Activated naive CD4-positive, alpha-beta T cell treated with anti-CD3 and anti-CD28 coated beads for 36 hours (primary cell): ENCODE measurements at places on chromosomes 16 and 17.

GRCh38 chr16:66264311-66265047, 102.0 kb upstream of the CDH5 start:
- no peak for DNase-seq
- peaks cover 29% of the 10 kb centered on the region for H3K27me3 ChIP-seq
- H3K36me3 ChIP-seq = no peaks in the 10 kb centered on the region
- no peak overlapping the region for H3K4me3 ChIP-seq

DNA sequence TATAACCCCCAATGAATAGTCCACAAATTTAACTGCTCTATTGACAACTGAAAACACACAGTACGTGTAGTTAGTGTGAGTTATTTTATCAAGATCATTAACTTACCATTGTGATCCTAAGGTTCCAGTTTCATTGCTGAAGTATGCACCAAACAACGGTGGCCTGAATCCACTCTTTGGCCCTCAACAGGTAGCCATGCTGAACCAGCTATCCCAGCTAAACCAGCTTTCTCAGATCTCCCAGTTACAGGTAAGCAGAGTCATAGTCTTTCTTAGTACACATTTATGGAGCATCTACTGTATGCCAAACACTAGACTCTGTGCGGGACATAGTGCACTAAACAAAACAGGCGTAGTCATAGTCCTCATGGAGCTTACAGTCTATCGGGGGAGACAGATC, 40.3 kb upstream of the SLC5A11 start:
- H3K4me1 ChIP-seq = no peaks in the 10 kb centered on the region
- H3K27ac ChIP-seq = no peak overlapping the region
- H3K27me3 ChIP-seq = no peaks in the 10 kb centered on the region
- no peak for DNase-seq
- peaks cover 47% of the 10 kb centered on the region for H3K36me3 ChIP-seq

GRCh38 chr17:78672871-78673371, 95.7 kb upstream of the DNAH17 start:
- no peak for DNase-seq
- no peaks in the 10 kb centered on the region for H3K27me3 ChIP-seq
- H3K36me3 ChIP-seq = peaks cover 16% of the 10 kb centered on the region
- H3K4me1 ChIP-seq = no peaks in the 10 kb centered on the region
- H3K27ac ChIP-seq = peak overlapping the region; percentile 2

- no peaks in the 10 kb centered on the region for H3K27me3 ChIP-seq
- DNase-seq = no peak
- no peak overlapping the region for H3K4me3 ChIP-seq
- H3K27ac ChIP-seq = no peak overlapping the region
Observed at GRCh38 chr17:71899317-71899716, 221.5 kb upstream of the SOX9 start.

DNA sequence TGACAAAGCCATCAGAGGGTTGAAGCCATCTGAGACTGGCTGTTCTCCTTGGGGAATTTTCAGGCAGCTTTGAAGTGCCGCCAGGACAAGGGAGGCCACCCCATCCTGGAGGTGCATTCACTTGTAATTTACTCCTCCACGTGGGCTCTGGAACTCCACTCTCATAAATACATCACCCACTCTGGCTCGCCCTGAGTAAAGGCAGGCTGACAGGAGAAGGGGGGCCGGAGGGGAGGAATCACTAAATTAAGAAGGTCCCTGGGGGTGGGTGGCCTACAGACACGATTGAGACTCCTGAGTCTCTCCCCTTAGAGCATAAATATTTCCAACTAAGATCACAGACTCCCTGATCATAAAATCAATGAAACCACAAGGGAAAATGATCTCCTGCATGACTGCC, 56.3 kb upstream of the HNF1B start:
- H3K4me1 ChIP-seq = no peaks in the 10 kb centered on the region
- peaks cover 8% of the 10 kb centered on the region for H3K27me3 ChIP-seq
- no peak overlapping the region for H3K27ac ChIP-seq
- DNase-seq = no peak
- no peak overlapping the region for H3K4me3 ChIP-seq
- no peaks in the 10 kb centered on the region for H3K36me3 ChIP-seq

DNA sequence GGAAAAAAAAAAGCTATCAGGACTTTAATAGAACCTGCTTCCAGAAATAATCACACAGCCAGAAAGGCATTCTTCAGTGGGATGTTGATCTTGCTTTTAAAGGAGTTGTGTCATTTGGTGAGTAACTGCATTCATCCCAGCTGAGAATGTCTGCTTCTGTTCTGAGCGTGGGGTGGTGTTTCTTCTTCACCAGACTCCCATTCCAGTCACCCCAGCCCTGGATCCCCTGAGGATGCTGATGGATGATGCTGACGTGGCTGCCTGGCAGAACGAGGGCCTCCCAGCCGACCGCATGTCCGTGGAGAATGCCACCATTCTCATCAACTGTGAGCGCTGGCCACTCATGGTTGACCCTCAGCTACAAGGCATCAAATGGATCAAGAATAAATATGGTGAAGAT, 122.5 kb downstream of the ZNF18 start:
- no peaks in the 10 kb centered on the region for H3K36me3 ChIP-seq
- H3K27me3 ChIP-seq = peaks cover 2% of the 10 kb centered on the region
- no peak for DNase-seq
- no peak overlapping the region for H3K27ac ChIP-seq
- no peak overlapping the region for H3K4me3 ChIP-seq

DNA sequence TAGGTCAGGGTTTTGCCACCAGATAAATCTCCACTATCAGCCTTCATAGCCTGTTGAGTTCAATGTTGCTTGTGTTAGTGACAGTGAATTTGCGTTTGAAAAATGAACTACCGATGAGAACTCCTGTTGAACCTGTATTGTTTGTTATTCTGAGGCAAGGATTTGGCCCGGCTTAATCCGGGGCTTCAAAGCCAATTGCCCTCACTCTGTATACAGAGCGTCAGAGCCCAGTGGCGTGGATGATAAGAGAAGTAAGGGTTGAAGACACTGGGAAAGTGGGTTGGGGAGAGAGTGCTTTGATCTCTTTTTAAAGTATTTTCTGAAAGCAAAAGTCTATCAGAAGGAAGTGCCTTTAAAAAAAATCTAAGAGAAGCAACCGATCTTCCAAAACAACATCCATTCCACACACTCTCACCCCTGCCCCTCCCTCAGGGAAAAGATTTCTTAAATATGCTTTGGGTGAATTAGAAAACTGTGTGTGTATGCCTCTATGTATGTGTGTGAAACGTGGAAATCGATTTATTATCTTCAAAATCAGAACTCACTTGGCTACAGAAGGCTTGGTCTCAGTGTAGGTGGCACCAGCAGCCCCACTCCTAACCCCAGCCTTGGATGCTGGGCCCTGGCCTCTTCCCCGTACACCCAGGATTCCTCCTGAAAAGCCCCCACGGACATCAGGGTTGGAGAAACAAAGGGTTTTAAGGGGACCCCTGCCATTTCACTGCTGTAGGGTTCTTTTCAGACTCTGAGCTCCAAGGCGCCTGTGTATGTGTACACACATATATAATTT, 8.8 kb downstream of the TBX4 start:
- no peaks in the 10 kb centered on the region for H3K36me3 ChIP-seq
- H3K27me3 ChIP-seq = peaks cover 69% of the 10 kb centered on the region
- no peak overlapping the region for H3K27ac ChIP-seq

GRCh38 chr17:78908426-78908825, 5.4 kb upstream of the CEP295NL start:
- H3K36me3 ChIP-seq = no peaks in the 10 kb centered on the region
- DNase-seq = no peak
- H3K4me1 ChIP-seq = peaks cover 3% of the 10 kb centered on the region
- no peak overlapping the region for H3K27ac ChIP-seq

- no peak for DNase-seq
- H3K36me3 ChIP-seq = peaks cover 5% of the 10 kb centered on the region
- H3K27me3 ChIP-seq = no peaks in the 10 kb centered on the region
- H3K4me3 ChIP-seq = no peak overlapping the region
Observed at GRCh38 chr17:364308-364707, 11.7 kb upstream of the RPH3AL start.

GRCh38 chr17:59046192-59046591, 60.5 kb downstream of the TRIM37 start:
- no peak overlapping the region for H3K27ac ChIP-seq
- DNase-seq = no peak
- H3K4me3 ChIP-seq = no peak overlapping the region
- peaks cover 26% of the 10 kb centered on the region for H3K36me3 ChIP-seq

DNA sequence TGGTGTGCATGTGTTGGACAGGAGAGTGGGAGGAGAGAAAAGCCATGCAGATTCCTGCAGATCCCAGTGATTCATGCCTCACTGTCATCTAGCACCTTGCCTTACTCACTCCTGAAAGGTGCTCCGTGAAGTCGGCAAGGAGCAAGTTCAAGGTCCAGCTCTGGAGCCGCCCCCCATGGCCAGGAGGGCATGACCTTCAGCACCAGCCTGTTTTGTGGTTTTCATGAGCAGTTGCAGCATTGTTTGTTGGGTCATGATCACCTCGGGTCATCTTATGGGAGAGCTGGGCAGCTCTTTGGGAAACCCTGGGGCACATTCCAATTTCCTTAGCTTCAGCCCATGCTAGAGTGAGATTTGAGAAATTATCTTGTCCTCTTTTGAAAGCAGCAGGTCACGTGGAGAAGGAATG, 137.5 kb upstream of the IRX3 start:
- no peak overlapping the region for H3K27ac ChIP-seq
- no peak for DNase-seq
- no peak overlapping the region for H3K4me3 ChIP-seq

DNA sequence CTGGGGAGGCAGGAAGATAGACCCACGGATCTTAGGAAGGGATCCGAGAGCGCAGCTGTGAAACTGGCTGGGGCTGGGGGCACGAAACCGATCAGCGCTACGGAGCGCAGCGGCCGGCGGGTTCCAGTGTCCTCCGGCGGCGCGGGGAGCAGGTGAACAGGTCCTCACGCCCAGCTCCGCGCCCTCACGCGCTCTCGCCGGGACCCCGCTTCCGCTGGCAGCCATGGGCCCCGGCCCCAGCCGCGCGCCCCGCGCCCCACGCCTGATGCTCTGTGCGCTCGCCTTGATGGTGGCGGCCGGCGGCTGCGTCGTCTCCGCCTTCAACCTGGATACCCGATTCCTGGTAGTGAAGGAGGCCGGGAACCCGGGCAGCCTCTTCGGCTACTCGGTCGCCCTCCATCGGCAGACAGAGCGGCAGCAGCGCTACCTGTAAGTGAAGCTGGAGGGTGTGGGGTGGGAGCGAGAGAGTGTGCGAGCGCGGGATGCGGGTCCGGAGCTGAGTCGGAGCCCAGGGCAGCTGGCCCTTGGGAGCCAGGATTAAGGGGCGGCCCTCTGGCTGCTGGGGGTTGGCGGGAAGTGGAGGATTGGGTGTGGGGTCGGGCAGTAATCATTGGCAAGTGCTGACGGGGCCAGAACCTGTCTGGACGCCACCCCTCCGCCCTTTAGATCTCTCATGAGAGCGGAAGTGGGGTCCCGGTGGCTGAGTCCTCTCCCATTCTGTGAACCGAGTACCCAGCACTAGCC, 479 bp downstream of the ITGA3 start:
- DNase-seq = peak; percentile 88
- no peak overlapping the region for H3K27ac ChIP-seq
- H3K4me3 ChIP-seq = peak overlapping the region; percentile 87
- no peaks in the 10 kb centered on the region for H3K27me3 ChIP-seq

- no peaks in the 10 kb centered on the region for H3K36me3 ChIP-seq
- no peak overlapping the region for H3K27ac ChIP-seq
- H3K4me3 ChIP-seq = no peak overlapping the region
- H3K4me1 ChIP-seq = no peaks in the 10 kb centered on the region
Observed at GRCh38 chr16:4572715-4573114, 16.6 kb downstream of the C16orf96 start.

- DNase-seq = no peak
- peaks cover 4% of the 10 kb centered on the region for H3K27me3 ChIP-seq
- H3K36me3 ChIP-seq = no peaks in the 10 kb centered on the region
- no peaks in the 10 kb centered on the region for H3K4me1 ChIP-seq
- no peak overlapping the region for H3K4me3 ChIP-seq
Observed at GRCh38 chr16:13510425-13511151, 409.4 kb upstream of the ERCC4 start.

DNA sequence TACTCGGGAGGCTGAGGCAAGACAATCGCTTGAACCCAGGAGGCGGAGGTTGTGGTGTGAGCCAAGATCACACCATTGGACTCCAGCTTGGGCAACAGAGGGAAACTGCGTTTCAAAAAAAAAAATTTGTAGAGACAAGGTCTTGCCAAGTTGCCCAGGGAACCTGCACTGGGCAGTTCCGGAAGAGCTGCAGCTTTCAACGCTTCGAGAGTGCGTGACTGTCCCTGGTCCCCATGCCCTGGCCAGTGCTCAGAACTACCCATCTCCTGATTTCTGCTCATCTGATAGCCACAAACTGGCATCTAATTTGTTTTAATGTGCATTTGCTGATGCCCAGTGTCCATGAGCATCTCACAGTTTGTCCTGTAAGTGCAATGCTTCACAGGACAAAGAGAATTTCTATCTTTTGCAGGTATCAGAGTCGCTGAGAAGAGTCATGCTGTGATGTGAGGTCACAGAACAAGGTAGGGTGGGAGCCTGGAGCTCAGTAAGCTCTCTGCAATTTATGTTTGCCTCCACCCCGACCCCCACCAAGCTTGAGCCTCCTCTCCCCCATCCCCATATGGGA, 3.9 kb downstream of the ACTG1 start:
- peaks cover 39% of the 10 kb centered on the region for H3K36me3 ChIP-seq
- no peak for DNase-seq
- H3K4me3 ChIP-seq = peak overlapping the region; percentile 96
- H3K4me1 ChIP-seq = peaks cover 16% of the 10 kb centered on the region
- no peaks in the 10 kb centered on the region for H3K27me3 ChIP-seq

DNA sequence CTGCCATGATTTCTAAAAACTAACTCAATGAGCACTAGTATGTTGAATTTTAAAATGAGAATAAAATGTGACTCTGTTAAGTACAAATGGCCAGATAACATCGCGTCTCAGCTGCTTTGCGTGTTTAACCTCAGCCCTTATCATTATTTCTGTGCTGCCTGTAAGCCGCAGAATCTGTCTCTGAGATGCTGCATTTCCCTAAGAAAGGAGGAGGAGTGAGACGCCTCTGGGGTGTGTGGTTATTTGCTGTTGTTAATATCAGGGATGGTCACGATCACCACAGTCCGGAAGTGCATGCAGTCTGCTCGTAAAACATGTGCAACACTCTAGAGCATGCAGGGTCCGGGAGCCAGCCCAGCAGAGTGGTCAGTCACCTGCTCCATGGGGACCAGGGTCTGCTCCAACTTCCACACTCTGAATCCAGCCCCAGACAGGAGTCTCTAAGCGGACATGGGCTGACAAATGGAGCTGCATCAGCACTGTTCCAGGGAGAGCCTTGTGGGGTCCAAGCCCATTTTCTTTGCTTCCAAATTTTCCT, 342.5 kb downstream of the MAF start:
- no peak overlapping the region for H3K27ac ChIP-seq
- H3K4me3 ChIP-seq = no peak overlapping the region
- no peaks in the 10 kb centered on the region for H3K36me3 ChIP-seq
